IMR-90 (cell line): ENCODE measurements at places on chromosomes 16 and 17.
A peak's percentile ranks its signal among the peaks of the same experiment; 100 is the strongest.

- DNase-seq: peak; percentile 99
Measured at GRCh38 chr17:4329838-4330237, 36.6 kb downstream of the UBE2G1 start.

- DNase-seq: peak; percentile 32
Measured at GRCh38 chr17:82435103-82435502, 15.4 kb downstream of the CYBC1 start.

DNA sequence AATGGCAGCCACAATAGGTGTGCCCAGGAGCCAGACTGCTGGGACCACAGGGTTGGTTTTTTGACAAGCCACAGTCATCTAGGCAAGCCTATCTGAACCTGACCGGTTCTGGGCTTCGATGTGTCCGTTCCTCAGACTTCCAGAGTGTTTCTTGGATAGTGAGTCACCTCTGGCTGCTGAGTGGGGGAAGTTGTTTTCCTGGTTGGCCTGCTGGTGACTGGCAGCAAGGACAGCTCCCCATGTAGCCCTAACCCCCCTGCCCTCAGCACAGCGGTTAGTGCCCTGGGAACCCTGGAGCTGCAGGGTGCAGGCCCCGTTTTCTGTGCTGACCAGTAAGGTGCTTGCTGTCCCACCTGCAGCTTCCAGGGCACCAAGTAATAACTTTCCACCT is 65.5 kb downstream of the PLD6 start:
- peak; percentile 79 for DNase-seq

GRCh38 chr17:69607162-69607834 is 192.8 kb downstream of the MAP2K6 start:
- DNase-seq: peak; percentile 85

- peak; percentile 76 for DNase-seq
Measured at GRCh38 chr16:15518381-15519351, 84.3 kb downstream of the BMERB1 start.

GRCh38 chr17:11935734-11936406 is 61.4 kb downstream of the ZNF18 start:
- DNase-seq: peak; percentile 33

DNA sequence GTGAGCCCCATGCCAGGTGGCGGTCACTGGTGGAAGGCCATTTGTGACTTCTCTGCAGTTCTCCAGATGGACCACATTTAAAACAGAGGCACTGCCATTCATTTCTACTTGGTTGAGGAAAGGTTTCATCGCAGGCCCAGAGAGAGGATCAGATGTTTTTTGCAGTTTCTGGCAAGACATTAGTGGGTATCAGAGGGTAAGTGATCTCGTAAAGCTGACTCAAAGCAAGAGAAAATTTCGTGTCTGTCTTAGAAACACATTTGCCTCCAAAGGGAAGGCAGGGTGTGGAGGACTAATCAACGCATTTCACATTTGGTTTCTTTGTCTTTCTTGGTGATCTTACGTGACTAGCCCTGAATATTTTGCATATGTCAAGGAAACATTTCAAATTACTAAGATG is 81.8 kb downstream of the PRKCB start:
- no peak for DNase-seq

DNA sequence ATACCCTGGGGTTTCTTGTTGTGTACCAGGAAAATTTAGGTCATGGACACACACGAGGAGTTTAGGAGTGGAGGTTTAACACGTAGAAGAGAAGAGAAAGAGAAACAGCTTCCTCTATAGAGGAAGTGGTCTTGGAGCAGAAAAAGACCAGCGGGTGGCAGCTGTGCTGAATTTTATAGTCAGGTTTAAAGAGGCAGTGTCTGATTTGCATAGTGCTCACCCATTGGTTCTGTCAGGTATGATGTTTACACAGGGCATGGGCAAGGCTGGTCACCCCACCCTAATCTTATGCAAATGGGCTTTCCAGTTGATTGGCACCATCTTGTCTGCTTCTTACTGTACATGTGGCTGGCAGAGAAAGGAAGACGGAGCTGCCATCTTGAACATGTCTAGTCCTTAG is 309.0 kb downstream of the CDH13 start:
- no peak for DNase-seq

DNA sequence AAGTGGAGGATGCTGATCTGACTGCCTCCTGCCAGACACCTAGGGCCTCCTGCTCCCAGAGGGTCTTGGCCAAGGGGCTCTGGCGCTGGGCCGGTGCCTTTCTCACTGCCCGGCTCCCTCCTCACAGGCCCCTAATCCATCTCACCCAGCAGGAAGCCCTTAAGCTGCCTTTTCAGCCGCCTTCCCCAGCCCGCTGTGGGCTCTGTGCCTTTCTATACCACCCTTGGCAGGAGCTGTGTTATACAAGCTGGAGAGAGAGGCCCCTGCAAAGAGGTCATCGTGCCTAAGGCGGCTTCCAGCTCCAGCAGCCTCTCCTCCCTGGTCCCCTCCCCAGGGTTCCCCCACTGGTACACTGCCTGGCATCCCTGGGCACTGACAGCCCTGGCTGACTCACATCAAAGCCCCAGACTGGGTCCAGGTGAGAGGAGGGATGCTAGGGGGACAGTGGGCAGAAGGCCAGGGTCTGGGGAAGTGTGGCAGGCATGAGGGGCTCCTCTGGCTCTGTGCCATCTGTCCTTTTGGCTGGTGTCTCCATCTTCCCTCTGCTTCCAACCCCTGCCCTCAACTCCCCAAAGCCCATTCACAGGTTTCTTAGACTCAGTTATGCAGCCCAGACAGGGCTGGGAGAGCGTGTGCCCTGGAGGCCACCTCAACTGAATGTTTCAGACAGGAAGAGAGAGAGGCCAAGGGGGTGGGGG is 15.3 kb upstream of the FZD2 start:
- no peak for DNase-seq

DNA sequence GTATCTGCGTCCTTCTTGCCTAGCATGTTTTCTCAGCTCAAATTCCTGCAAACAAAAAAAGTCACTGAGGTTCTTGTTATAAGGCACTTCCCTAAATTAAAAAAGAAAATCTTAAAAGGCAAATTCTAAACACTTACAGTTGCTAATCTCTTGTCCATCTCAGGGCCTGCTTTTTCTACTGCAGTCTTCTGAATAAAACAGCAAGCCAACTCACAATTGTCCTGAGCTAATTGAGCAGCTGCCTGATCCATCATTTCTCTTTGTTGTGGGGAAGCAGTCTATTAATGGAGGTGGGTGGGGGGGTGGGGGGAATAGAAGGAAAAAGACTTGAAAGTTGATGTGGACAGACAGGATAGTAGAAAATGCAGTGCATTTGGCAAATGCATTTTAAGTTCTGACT is 27.0 kb downstream of the SETD6 start:
- DNase-seq: no peak

- DNase-seq: no peak
Measured at GRCh38 chr17:73013301-73013700, 79.2 kb downstream of the SLC39A11 start.

DNA sequence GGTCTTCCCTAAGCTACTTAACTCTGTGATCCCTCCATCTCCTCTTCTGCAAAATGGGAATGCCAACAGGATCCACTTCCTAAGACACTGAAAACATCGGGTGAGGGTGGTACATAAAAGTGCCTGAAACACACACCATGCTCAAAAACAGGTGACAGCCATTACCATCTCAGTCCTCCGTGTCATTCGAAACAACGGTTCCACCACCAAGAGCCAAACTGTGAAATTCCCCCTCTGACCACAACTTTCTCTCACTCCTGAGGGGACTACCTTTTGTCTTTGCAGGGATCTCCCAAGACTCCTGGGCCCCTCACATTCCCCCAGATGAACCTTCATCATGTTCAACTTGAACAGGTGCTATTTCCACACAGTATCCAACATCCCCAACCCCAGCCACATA is 37.0 kb downstream of the NUBP1 start:
- DNase-seq: no peak

DNA sequence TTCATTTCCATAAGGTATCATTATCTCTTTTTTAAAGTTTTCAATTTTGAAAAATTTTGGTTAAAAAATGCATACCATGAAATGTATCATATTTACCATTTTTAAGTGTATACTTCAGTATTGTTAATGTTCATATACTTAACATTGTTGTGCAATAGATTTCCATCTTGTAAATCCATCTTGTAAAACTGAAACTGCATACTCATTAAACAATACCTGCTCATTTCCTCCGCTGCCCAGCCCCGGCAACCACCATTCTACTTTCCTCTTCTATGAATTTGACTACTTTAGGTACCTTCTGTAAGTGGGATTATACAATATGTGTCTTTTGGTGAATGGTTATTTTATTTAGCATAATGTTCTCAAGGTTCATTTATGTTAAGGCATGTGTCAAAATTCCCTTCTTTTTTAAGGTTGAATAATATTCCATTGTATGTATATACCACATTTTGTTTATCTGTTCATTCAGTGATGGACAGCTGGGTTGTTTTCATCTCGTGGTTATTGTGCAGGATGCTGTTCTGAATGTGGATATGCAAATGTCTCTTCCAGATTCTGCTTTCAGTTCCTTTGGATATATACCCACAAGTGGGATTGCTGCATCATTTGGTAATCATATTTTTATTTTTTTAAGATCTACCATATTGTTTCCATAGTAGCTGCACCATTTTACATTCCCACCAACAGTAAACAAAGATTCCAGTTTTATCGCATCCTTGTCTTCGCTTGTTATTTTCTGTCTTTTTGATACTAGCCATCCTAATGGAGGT is 6.7 kb downstream of the CCL2 start:
- DNase-seq: no peak

DNA sequence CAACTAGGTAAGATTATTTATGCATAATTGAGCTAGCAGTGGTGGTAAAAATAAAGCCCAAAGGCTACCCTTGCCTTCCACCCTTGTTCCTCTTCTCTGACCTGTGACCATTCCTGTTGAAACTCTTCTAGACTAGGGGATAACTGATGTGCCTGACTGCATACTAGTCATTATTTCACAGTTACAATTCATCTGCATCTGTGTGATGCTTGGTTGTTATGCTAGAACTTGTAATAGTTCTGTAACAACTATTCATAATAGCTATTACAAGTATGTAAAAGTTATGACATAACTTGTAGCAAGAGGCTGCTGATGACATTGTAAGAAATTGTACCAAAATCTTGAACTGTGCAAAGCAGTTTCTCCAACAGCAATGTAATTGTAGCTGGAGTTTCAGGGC is 2.4 kb upstream of the VAC14 start:
- DNase-seq: peak; percentile 14

GRCh38 chr17:4229627-4230541 is 33.9 kb downstream of the ANKFY1 start:
- peak; percentile 97 for DNase-seq

- no peak for DNase-seq
Measured at GRCh38 chr17:74152591-74153455, 50.7 kb upstream of the RPL38 start.

DNA sequence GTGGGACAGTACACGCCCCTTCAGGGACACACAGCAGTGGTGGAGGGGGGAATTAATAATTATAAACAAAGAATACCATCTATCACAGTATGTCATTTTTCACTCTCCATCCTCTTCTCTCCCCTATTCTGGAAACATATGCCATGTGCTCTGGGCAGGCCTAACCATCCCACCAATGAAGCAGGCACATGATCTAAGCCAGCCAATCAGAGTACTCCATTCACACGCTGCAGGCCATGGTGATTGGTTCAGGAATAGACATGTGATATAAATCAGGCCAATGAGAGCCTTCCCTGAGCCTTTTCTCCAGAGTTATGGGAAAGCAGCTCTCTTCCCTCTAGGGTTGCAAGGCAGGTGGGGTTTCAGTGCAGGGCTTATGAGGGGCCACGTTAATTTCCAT is 36.5 kb downstream of the GSG1L start:
- no peak for DNase-seq

DNA sequence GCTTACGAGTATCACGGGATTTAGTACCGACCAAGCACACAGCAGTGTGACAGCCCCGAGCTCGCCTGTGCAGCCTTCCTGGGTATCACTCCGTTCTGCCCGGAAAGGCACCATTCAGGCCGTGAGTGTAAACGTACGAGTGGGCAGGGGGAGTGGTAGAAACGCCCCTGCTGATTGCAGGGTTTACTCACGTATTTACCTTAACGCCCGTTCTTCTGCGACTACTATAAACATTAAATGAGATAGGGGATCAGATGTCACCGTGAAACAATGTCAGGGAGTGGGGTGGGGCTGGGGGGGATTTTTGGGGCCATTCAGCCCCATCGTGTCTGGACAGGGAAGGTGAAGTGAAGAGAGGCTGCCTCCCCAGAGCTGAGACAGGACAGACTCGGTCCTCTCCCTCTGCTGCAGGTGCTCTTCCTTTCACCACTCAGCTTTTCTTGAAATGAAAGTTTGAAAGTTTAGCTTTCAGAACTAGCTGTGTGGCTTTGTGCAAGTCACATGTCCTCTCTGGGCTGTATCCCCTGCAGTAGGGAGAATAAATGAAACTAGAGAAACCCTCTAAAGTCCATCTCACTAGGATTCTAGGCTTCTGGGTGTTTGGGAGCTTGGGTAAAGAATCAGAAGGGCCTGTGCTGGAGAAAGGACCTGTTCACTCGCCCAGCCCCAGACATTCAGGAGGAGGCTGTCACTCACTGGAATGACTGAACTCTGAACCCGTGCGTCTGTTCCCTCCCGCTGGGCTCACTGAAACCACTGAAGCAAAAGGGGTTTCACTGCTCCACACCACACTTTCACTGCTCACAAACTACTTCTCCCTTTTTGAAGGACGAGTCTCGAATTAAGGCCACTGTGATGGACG is 66.7 kb downstream of the RPA1 start:
- no peak for DNase-seq

DNA sequence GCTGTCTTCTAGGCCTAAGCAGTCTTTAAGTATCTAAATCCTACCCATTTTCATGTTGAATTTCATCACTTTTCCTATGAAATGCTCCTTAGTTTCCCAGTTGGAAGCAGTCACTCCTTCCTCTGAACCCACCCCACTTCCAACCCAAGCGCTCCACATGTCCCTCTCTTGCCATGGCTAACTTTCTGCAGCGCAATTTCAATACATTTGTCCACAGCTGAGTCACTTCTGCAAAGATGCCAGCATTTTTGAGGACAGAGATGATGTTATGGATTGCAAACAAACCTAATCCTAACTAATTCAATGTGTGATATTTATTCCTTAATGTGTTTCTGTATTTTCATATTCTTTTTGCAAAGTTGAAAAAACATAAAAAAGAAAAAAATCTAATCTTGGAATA is 71.7 kb downstream of the HLF start:
- DNase-seq: no peak

DNA sequence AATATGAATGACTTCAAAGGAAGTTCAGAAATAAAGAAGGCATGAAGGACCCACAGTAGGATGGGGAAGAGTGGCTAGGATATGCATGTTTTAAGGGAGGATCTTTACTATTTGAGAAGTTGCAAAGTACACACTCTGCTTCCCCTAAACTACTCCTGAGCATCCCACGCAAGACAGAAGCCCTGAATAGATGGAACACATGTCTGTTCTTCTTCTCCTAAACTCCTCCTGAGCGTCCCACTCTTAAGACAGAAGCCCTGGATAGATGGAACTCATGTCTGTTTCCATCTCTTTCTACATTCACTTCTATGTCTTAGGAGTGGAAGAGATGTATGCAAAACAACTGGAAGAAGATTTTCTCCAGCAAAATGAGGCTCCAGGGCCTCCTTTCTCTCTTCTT is 88.4 kb downstream of the VAT1L start:
- DNase-seq: no peak
